ENCODE measurements at places on chromosomes 7 and 10.

DNA sequence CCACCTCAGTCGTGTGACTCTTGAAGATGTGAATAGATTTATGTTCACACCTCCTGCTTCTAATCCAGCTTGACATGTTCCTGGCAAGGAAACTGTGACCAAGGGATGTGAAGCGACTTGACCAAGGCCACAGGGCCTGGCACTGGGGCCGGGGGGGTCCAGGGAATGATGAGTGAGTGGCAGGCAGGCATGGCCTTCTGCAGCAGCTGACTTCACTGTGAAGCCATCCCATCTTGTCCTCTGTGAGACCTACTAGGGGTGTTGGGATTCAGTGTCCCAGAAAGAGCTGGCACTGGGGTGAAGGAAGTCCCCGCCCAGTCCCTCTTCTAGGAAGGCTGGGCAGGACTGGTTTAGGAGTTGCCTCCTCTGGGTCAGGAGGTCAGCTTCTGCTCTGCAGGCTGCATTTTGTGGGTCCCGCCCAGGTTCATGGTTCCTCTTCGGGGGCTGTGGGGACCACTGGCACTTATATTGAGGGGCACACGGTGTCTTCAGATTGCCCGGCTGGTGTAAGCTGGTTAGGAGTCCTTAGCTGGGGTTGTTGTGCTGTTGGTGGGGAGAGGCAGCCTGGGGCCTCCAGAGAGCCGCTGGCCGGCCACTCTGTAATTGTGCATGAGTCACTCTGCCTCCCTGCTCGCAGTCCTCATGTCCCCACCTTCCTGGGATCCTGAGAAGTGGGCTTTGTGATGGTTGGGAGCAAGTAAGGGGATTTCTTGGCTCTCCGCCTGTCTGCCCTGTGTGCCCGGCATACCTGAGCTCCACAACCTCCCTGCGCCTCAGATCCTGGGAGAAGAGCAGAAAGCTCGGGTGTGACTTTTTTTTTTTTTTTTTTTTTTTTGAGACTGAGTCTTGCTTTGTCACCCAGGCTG is 11.0 kb downstream of the ZMIZ1 start:
- peak; percentile 23 for DNase-seq

DNA sequence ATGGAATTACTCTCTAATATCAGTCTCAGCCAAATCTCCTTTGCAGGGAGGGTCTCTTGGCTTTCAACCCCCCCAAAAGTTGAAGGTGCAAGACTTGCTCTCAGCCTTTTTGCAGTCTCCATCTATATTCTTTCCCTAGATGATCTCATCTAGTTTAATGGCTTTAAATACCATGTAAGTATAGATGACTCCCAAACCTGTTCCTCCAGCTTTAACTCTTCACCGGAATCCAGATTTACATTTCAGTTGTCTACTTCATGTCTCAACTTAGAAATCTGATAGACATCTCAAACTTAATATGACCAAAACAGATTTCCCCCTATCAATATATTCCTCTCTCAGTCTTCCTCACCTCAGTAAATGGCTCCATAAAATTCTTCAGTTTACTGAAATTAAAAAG is 9.9 kb upstream of the TAS2R41 start:
- DNase-seq = no peak

DNA sequence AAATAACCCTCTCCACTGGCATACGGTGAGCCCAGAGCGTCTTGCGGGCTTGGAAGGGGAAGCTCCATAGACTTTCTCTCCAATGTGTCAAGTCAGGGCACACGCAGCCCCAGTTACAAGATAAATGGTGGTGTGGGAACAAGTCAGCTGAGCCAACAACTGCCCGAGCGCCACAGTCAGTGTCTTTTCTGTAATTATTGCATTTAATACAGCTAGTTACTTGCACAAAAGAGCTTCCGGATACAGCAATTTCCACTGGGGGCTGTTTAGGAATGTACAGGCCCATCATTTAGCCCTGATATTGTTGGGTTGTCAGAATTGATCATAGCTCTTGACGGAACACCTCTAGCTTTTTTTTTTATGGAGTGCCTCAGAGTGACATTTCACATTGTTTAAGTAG is 193.5 kb upstream of the SP8 start:
- DNase-seq = no peak

DNA sequence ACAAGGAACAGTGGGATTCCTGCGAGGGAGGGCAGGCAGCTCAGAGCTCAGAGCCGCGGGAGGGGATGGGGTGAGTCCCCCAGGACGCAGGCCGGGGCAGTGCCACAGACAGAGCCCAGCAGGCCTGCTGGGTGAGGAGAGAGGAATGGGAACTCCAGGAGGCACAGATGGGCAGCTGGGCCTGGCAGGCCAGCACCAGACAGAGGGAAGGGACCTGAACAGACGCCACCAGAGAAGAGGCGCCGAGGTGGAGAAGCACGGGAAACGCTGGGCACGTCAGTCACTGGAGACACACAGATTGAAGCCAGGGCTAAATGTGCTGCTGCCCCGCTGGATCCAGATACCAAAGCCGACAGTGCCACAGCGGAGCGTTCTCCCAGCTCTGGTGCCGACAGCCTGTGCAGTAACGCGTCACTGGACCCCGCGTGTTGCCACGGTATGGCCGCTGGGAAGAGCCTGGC is 225.8 kb downstream of the MAD1L1 start:
- no peak for DNase-seq

DNA sequence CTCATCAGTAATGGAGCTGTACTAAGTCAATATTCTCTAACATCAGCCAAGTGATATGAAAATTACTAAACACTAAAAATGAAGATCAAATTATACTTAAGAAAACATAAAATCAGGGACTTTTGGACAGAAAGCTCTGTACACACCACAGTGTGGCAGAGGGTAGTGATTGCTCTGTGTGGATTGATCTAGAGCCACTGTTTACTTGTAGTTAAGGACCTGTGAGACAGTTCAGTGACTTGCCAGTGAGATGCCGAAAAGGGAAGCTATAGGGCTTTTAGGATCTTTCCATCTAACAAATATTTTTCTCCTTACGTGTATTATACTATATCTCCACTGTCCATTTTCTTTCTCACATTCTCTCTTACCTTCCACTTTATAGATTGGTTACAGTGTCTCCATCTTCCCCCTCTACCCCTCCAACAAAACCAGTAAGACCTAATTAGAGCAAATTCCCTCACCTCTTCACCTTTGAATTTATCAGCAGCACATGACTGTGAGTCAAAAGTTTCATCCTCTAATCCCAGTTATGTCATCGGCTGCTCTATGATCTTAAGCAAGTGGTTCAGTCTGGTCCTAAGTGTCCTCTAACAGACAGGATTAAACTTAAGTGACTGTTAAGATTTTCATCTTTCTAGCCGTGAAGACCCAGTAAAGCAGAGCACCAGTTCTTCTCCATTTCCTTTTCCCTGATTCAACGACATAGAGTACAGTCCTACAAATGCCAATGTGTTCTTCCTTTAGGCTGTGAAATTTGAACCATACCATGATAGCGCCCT is 6.9 kb downstream of the PIK3CG start:
- no peak for DNase-seq
